ENCODE measurements at places on chromosomes 3 and 15.

- no peak for DNase-seq
Observed at GRCh38 chr3:63656786-63657185, 4.3 kb downstream of the SNTN start.

DNA sequence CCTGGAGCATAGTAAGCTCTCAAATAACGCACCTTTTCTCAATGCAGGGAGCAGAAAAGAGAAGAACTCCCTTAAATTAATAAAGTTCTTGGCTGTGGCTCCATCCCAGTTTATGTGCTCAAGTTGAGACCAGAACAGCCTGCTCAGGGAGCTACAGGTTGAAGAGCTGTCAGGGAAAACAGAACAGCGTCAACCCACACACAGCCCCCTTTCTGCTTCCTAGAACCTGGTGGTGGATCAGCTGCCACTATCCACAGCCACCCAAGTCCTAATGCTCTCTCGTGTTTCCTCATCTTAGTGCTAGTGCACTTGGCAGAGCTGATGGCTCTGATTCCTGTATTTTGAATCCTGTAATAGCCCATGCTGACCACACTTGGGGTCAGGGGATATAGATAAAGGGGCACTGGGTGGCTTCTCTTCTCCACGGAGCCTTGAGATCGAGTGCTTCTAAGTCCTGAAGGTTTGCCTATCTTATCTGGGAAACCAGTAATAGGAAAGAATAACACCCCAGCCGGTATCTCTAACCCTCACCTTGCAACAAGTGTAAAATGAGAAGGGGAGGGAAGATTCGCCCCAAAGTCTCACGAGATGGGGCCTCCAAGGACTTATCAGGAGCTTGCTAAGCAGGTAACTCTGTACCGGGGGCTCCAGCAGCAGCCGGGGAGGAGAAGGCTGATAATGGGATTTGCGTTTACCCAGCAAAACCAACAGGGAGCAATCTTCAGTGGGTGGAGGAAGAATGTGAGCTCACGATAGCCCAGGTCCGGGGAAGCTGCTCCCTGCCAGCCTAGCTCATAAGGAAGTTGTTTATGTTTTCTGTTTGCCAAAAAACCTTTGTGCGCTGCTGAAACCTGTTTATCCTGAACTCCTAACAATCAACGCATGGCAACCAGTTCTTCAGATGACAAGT is 136.2 kb upstream of the ICE2 start:
- DNase-seq: no peak

- DNase-seq: no peak
Observed at GRCh38 chr3:186980989-186981388, 50.7 kb downstream of the ST6GAL1 start.

DNA sequence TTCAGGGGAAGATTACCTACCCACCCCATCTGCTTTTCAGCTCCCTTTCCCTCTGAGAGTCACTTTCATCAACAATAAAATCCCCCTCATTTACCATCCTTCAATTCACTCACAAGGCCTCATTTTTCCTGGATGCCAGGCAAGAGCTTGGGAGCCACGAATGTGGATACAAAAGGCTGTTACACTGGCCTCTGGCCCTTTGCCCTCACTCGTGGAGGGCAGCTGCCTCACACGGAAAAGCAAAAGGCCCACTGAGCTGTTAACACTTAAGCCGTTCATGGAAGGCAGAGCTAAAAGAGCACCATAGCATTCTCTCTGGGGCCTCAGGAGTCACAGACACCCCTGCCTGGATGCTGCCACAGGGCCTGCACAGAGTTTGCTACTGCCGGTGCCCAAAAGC is 102.4 kb upstream of the TUSC7 start:
- no peak for DNase-seq

DNA sequence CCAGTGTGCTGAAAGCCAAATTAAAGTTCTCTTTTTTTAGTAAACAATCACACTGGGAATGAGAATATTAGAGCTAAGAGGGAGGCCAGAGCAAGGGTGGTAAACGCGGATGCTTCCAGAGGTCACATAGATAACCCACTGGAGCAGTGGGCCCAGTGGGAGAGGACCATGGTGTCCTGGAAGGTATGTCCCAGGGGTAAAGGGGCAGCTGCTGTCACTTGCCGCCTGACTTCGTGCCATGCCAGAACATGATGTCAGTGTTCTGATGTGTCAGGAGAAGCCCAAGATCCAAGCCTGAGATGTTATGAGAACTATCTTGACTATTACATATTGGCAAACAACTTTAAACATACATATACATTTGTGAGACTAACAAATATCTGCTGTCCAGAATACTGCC is 211.9 kb upstream of the IL12A start:
- DNase-seq: no peak

DNA sequence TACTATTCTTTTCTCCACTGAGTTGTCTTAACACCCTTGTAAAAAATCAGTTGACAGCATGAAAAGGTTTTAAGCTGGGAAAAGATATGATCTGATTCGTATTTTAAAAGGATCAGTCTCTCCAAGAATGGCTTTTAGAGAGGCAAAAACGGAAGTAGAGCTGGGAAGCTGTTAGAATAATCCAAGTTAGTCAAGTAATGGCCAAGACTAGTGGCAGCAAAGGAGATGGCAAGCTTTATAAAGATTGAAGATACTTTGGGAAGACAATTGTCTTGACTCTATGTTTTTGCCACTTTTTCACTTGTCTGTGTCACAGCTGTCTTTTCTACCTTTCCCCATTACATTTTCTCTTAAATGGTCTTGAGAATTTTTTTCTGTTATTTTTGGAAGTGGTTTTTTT is 243.5 kb upstream of the MANF start:
- no peak for DNase-seq

- no peak for DNase-seq
Observed at GRCh38 chr15:94951538-94951937, 720.2 kb downstream of the MCTP2 start.

DNA sequence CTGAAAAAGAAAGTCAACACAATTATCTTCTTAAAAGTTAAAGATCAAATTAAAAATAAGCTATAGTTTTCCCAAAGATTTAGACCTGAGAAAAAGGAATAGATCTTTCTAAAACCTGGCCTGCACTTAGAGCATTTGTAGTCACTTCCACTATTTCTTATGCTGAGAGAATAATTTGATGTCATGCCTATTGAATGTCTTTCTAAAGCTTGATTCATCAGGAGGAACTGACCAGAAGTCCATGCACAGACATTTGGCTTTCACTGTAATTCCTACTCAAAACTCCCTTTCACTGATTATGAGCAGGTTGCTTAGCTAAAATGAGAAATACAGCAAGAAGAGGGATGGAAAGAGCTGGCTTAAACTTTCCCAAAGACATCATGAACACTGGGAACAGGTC is 4.3 kb downstream of the GREM1 start:
- no peak for DNase-seq

GRCh38 chr15:85955501-85956391 is 123.9 kb upstream of the AGBL1 start:
- no peak for DNase-seq

DNA sequence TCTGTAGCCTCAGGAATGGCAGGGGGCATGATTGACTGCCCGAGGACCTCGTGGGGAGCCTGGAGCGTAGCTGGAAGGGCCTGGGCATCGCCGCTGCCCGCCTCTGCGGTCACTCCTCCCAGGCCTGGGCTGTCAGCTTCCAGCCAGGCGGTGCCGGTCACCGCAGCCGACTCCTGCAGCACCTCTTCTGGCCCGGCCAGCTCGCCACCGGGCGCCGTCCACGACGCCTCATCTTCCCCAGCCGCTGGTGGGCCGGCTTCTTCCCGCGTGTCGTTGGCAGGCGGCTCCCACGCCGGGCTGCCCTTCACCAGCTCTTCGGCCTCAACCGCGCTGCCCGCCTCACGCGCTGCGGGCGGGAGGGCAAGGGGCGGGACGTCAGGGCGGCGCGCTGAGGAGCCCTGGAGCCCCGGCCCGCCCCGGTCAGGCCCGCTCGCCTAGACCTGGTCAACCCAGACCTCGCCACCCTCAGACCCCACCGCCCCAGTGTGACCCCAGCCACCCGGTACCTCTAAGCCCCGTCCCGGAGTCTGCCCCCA is 1.0 kb downstream of the CSPG5 start:
- no peak for DNase-seq

DNA sequence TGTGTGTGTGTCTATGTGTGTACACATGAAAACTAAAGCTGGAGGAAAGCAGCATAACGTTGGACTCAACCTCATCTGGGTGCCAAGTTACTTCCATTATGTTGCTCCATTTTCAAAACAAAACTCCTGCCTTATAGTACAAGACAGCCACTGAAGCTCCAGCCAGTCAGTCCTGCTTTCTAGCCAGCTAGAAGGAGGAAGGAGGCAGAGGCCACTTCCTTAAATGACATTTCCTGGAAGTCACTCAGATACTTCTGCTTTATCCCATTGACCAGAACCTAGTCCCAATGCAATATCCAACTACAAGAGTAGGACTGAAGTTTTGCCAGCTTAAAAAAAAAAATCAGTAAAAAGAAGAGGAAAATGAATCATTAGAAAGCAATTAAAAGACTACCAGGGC is 31.7 kb downstream of the CADPS start:
- no peak for DNase-seq

GRCh38 chr3:188026191-188026968 is 127.6 kb upstream of the LPP start:
- no peak for DNase-seq

- no peak for DNase-seq
Observed at GRCh38 chr3:79767194-79767904, 449 bp downstream of the ROBO1 start.

- DNase-seq: no peak
Observed at GRCh38 chr3:4474683-4475490, 7.8 kb upstream of the SUMF1 start.

DNA sequence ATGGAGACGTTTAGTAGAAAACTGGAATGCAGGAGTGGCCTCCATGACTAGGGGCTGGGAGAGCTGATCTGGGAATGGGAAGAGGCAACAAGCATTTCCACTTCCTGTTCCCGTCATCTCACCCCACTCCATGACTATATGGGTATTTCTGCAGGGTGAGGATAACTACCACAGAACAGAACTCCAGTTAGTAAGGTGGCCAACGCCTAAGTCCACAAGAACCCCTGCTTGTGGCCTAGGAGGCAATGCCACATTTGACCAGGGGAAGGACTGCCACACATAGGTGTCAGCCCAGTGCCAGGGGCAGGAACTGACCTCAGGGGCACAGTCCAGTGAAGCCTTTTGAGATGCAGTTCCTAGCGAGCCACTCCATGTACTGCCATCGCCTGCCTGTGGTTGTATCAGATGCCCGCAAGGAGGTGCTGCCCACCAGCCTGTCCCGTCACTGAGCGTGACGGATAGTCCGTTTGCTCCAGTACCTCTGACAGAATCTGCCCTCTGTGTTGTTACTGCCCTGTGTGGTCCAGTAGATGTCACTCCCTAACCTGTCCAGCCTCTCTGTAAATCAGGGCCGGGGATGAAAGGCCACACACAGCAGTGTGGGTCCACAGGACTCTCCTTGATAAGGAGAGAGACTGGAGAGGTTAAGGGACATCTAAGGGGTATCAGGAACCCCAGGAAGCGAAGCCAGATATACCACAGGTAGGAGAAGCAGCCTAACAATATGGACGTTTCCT is 3.5 kb upstream of the MTFMT start:
- DNase-seq: peak; percentile 38

DNA sequence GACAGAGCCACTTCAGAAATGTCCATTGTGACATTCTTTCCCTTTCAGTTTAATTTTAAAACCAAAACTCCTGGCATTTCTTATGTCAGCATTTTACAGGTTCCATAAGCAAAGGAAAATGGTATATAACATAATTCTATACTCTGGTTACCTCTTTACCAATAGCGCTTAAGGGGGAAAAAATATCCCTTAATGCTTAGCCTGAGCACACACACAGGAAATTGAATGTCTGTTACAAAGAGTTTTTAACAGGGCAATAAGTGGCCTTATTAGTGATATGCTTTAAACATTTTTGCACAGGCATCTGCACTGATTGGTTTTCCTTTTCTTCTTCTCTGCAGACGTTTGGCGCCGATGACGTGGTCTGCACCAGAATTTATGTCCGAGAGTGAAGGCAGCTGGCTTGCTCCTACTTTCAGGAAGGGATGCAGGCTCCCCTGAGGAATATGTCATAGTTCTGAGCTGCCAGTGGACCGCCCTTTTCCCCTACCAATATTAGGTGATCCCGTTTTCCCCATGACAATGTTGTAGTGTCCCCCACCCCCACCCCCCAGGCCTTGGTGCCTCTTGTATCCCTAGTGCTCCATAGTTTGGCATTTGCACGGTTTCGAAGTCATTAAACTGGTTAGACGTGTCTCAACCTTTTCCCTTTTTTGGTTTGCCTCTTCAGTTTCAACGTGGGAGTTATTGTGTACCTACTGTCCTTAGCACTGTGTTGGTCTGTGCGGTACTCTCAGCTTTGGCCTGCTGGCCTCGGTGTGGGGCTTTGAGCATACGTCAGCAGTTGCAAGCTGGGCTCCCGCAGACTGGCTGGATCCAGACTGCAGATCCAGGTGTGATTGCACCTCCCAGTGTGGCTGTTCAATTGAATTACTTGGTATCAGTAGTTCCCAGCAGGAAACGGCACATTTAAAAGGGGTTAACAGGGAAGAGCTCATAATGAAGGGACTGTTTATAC is 7.7 kb downstream of the CRABP1 start:
- DNase-seq: no peak

- no peak for DNase-seq
Observed at GRCh38 chr3:151357463-151357850, 27.1 kb downstream of the P2RY12 start.

- DNase-seq: no peak
Observed at GRCh38 chr3:36373084-36373483, 7.2 kb upstream of the STAC start.

GRCh38 chr15:94122516-94122915 is 108.8 kb upstream of the MCTP2 start:
- no peak for DNase-seq

DNA sequence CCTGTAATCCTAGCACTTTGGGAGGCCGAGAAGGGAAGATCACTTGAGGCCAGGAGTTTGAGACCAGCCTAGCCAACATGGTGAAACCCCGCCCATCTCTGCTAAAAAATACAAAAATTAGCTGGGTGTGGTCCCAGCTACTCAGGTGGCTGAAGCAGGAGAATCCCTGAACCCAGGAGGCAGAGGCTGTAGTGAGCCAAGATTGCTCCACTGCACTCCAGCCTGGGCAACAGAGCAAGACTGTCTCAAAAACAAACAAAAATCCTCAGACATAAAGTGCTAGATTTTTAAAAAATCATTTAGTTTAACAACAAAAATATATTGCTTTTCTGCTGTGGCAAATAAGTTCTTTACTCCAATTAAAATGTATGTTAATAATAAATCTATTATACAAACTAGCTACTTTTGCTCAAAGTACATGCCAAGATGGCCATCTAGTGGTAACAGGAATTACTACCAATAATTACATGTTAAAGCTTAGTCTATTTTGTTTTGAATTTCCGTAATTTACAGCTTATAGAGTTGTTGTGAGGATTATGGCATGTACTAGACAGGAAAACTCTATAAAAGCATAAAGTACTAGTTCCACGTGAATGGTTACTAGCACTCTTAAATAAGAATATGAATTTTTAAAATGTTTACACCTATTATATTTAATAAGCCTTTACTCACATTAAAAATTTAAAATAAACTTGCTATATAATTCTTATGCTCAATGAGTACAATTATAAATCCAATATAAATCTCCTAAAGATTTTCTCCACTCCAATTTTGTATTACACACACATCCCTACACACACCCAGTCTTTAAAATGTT is 39.0 kb downstream of the GABPB1 start:
- no peak for DNase-seq

GRCh38 chr15:82709421-82710207 is at the start of gene AP3B2:
Gene AP3B2 (minus strand): TSS chr15:82709875. CDS start chr15:82709706, 169 bp downstream.
- DNase-seq: peak; percentile 33

- no peak for DNase-seq
Observed at GRCh38 chr3:197595470-197596185, 39.9 kb upstream of the BDH1 start.

GRCh38 chr3:197167549-197167948 is 130.9 kb downstream of the DLG1 start:
- no peak for DNase-seq
